ENCODE measurements at places on chromosomes 3 and 15. TPM values are rescaled to one million over a fixed set of nuclear protein-coding genes. Genes with fewer than 3 reads are reported as not detected.

The CYP1A2 gene
- not detected for total RNA-seq

The NPAP1 gene
- total RNA-seq, result 0.07 TPM

DNA sequence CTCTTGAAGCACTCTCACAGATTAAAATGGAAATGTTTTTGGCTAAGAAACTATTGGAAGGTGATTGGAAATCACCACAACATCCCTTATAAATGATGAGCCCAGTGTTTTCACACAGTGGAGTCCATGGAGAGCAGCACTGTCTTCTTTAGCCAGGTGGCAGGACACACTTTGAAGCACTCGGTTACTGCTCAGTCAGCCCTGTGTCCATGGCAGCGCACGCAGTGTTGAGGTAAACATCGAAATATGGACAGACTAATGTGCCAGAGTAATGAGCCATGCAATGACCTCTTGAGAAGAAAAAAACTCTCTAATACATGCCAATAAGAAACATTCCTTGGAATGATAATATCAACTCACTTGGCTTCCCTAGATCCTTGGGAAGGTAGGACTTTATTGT, 66.6 kb downstream of the TGFBR2 start:
- H3K27ac ChIP-seq, result no peak overlapping the region
- no peak overlapping the region for H3K4me3 ChIP-seq
- DNase-seq, result no peak
- H3K4me1 ChIP-seq, result no peaks in the 10 kb centered on the region
- H3K27me3 ChIP-seq, result no peaks in the 10 kb centered on the region

DNA sequence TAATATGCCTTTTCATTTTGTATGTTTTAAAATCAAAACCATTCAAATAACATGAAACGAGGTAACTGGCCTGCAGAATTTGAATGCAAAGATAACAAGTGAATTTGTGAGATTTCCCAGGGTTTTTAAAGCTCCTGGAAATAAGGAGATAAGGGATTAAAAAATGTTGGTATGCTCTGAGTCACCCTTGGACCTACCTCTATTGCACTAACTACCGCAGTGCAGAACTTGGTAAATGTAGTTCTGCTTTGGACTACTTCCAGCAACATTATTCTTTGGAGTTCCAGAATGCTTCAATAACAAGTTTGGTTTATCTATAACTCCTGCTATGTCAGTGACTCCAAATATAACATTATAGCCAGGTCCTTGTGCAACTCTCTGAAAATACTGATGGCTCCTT, 201.7 kb downstream of the GAP43 start:
- H3K27me3 ChIP-seq, result no peaks in the 10 kb centered on the region
- H3K36me3 ChIP-seq, result no peaks in the 10 kb centered on the region
- no peaks in the 10 kb centered on the region for H3K4me1 ChIP-seq
- no peak overlapping the region for H3K4me3 ChIP-seq
- H3K27ac ChIP-seq, result no peak overlapping the region

GRCh38 chr3:186138272-186138981, 29.5 kb upstream of the ETV5 start:
- H3K27me3 ChIP-seq, result no peaks in the 10 kb centered on the region
- no peak overlapping the region for H3K27ac ChIP-seq
- no peak overlapping the region for H3K4me3 ChIP-seq
- no peaks in the 10 kb centered on the region for H3K36me3 ChIP-seq
- no peaks in the 10 kb centered on the region for H3K4me1 ChIP-seq

DNA sequence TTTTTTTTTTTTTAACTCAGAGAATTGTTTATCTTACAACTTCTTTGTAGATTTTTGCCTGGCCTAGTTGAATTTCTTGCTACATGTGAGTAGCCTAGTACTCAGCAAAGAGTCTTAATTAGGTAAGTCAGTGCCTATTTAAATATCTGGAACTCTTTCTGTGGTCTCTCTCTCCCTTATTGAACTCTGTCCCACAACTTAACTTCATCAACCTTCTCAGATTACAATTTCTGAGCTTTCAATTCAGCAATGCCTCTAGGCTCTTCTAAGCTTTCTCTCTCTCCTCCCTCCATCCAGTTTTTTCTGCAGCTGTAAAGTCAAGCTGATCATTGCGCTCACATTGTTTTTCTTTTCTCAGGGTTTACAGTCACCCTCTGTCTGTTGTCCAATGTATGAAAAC, 517.6 kb upstream of the ROBO1 start:
- no peaks in the 10 kb centered on the region for H3K27me3 ChIP-seq
- H3K4me1 ChIP-seq, result no peaks in the 10 kb centered on the region
- H3K27ac ChIP-seq, result no peak overlapping the region
- no peaks in the 10 kb centered on the region for H3K36me3 ChIP-seq

- no peaks in the 10 kb centered on the region for H3K36me3 ChIP-seq
- no peak for DNase-seq
- H3K27ac ChIP-seq, result no peak overlapping the region
- H3K4me1 ChIP-seq, result peaks cover 5% of the 10 kb centered on the region
- no peak overlapping the region for H3K4me3 ChIP-seq
Measured at GRCh38 chr15:68986322-68986721, 28.2 kb upstream of the NOX5 start.

GRCh38 chr3:23566499-23566898, 239.3 kb upstream of the UBE2E1 start:
- H3K27ac ChIP-seq, result no peak overlapping the region
- H3K27me3 ChIP-seq, result no peaks in the 10 kb centered on the region
- H3K4me3 ChIP-seq, result no peak overlapping the region
- no peaks in the 10 kb centered on the region for H3K36me3 ChIP-seq

DNA sequence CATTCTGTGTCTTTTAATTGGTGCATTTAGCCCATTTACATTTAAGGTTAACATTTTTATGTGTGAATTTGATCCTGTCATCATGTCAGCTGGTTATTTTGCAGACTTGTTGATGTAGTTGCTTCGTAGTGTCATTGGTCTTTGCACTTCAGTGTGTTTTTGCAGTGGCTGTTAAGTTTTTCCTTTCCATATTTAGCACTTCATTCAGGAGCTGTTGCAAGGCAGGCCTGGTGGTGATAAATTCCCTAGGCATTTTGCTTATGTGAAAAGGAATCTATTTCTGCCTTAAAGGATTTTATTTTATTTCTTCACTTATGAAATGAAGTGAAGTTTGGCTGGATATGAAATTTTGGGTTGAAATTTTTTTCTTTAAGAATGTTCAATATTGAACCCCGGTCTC, 70.2 kb upstream of the CD96 start:
- no peak overlapping the region for H3K27ac ChIP-seq
- DNase-seq, result no peak

DNA sequence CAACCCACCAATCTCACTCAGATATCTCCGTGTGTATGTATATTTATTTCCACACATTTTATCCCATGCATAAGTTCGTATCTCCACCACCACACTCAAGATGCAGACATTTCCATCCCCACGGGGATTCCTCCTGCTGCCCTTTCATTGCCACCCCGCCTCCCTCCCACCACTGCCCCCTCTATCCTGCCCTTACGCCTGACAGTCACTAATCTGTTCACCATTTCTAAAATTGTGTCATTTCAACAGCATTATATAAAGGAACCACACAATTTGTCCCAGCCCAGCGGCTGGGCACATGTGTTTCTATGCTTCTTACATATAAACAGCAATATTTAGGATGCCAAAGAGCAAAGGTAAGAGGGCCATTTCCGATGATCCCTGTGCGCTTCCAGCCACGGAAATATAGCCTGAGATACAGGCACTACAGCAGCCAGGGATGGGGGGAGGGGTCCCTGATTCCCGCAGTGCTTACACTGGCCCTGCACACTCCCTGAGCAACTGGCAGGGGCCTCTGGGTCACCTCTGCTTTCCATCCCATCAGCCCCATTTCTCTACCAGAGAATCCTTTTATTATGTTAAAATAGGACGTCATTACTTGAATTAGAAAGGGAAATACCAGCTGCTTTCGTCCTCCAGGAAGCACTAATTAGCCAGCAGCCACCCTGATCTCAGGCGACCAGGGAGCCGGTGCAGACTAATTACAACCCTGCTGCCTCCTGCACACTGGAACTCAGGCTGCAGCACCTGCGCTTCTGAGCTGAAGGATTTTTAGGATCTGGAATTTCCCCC, 372.0 kb upstream of the ATP10A start:
- H3K27ac ChIP-seq, result peak overlapping the region; percentile 86
- peaks cover 13% of the 10 kb centered on the region for H3K4me1 ChIP-seq
- H3K36me3 ChIP-seq, result no peaks in the 10 kb centered on the region
- H3K27me3 ChIP-seq, result peaks cover 2% of the 10 kb centered on the region

The PLA2G4D gene
- 0.33 TPM for total RNA-seq

GRCh38 chr15:29403772-29404171, 134.2 kb upstream of the NSMCE3 start:
- peaks cover 7% of the 10 kb centered on the region for H3K4me1 ChIP-seq
- DNase-seq, result peak; percentile 33
- H3K27me3 ChIP-seq, result no peaks in the 10 kb centered on the region
- no peak overlapping the region for H3K27ac ChIP-seq
- no peak overlapping the region for H3K4me3 ChIP-seq

DNA sequence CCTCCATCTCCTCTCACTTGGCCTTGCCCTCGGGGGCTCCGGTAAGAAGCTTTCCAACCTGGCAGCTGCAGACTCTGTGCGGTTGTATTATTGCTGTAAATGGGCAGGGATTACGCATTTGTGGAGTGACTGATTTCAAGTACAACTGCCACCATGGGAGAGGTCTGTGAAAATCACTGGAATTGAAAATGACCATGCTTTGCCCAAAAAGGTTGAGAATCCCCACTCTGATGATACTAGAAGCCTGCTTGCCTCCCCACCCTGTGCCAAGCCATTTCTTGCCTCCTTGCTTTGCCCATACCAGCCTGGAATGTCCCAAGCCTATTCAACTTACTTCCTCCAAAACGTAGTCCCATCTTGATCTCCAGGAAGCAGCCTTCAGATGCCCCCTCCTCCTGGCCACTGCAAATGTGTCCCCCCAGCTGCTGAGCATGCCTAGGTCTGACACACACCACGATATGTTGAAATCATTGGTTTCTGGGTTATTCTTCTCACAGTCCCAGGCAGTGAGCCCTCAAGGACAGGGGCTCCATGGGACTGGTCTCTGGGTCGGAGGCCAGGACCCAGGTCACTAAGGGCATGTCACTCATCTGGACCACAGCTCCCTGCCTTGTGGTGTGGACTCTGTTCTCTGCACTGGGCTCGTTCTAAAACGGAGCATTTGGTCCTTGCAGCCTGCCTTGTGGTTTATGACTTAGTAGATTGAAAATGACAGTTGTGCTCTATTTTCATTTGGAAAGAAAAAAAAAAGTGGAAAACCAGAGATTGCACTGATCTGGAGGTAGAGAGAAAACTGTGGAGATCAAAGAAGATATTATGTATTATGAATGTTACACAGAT, 42.9 kb downstream of the SMAD3 start:
- H3K4me1 ChIP-seq, result peaks cover 3% of the 10 kb centered on the region
- H3K4me3 ChIP-seq, result no peak overlapping the region
- no peaks in the 10 kb centered on the region for H3K36me3 ChIP-seq
- no peak for DNase-seq
- H3K27me3 ChIP-seq, result no peaks in the 10 kb centered on the region
